Activated CD4-positive, CD25-positive, alpha-beta regulatory T cell treated with anti-CD3 and anti-CD28 coated beads, Interleukin-2, amount 50 U/mL, for 24 hours (primary cell): ENCODE measurements at places on chromosomes 16 and 17.

- no peak for ATAC-seq
Observed at GRCh38 chr17:512311-512710, 159.7 kb upstream of the RPH3AL start.

GRCh38 chr17:81389585-81389984, 5.7 kb upstream of the BAHCC1 start:
- no peak for ATAC-seq

DNA sequence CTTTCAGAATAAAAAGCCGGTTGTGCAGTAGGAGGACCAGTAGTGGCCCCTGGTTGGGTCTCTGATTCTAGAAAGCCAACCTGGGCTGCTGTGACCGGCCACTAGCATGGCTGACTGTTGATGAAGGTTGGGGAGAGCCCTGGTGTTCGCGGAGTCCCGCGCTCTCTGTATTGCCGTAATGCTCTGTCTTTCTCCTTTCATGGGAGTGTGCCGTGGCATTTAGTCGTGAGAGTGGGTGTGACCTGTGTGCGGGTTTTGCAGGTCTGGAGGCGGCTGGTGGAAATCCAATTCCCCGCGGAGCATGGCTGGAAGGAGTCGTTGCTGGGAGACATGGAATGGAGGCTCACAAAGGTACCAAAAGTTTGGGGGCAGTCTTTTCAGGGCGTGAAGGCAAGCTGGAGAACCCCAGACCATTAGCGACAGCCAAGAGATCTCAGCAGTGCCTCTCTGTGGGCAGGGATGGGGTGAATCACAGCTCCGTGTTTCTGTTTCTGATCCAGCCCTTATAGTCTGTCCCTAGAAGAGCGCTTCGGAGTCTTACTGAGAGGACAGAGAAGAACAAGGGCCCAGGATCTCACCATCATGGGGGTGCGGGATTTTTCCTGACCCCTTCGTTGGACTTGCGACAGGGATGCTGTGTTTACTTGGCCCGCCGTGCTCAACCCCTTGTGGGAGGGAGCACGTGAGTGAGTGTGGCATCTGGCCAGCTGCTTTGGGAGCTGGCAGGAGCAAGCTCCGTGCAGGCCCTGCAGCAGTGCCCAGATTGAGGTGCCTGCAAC, 56.5 kb downstream of the RNF213 start:
- ATAC-seq, result no peak

GRCh38 chr17:45361976-45362375, 45.2 kb upstream of the MAP3K14 start:
- ATAC-seq, result no peak

- no peak for ATAC-seq
Observed at GRCh38 chr17:66715745-66716156, 119.2 kb upstream of the CACNG5 start.

- ATAC-seq, result no peak
Observed at GRCh38 chr17:46950997-46951621, 27.9 kb downstream of the RPRML start.

DNA sequence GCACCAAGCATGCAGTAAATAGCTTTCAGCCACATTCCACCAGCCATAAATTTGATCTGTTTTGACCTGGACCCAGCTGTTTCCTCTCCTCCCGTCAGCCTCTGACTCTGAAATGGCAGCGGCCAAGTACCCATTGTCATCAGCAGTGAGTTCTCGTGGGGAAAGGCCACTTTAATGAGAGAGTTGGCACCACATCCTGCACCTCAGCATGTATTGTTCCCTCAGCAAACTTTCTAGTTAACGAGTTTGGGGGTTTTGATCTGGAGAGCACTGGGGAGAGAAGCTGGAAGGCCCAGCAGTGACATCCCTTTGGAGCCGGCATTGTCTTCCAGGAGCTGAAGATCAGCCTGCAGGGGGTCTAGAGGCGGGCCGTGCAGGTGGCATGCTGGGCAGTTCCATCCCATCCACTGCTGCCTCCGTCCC, 84.9 kb downstream of the RPA1 start:
- ATAC-seq, result no peak

DNA sequence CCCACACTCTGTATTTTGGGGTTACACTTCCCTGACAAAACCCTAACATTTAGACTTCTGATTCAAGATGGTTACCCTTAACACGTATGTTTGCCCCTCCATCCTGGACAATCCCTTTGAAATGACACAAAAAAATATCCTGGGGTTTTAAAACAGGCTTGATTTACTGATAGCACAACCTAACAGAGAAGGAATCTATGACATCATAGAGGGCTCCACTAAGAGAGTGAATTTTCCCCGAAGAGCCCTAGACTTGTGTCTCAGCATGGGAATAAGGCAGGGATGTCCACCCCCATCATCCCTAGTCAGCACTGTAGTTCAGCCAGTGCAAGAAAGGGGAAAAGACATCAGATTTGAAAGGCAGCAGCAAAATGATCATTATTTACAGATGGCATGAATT, 15.8 kb upstream of the SRCIN1 start:
- no peak for ATAC-seq

DNA sequence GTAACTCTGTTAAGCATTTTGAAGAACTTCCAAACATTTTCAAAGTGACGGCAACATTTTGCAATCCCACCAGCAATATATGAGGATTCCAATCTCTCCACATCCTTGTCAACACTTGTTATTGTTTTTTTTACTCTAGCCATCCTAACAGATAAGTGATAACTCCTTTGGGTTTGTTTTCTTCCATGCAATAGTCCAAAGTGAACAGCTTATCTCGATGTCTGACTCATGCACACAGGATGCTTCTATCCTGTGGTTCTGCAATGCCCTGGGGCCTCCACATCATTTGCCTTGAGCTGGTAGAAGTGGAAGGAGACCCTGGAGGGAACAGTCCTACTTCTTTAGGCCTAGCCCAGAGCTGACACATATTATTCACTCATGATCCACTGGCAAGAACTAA, 13.0 kb downstream of the TLE7 start:
- no peak for ATAC-seq

GRCh38 chr17:40864661-40865390, 2.2 kb downstream of the KRT12 start:
- no peak for ATAC-seq

DNA sequence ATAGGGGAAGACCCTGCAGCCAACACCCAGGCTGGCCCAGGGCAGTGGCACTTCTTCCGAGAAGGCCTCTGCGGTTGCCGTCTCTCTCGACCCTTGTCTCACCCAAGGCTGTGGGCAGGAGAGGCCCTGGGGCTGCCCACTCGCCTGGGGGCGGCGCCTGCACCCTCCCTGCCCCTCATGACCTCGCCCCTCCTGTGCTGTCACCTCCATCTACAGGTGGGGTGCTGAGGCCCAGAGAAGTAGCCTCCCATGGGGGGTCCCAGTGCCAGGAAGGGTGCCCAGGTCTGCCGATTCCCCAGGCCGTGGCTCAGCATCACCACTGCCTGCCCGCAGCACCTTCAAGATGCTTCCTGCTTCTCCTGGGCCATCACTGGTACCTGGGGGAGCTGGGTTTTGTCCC, 992 bp downstream of the NLRC3 start:
- ATAC-seq, result no peak

DNA sequence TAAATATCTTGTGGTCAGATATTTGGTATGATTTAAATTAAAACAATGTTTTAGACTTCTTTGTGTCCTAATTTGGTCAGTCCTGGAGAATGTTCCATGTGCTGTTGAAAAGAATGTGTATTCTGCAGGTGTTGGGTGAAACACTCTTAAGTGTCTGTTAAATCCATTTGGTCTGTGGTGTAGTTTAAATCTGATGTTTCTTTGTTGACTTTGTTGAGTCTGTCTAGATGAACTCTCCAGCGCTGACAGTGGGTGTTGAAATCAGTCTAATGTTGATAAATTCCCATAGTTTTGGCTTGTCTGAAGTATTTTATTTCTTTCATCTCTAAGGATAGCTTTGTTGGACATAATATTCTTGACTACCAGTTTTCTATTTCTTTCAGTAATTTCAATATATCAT, 18.8 kb downstream of the TANC2 start:
- no peak for ATAC-seq

DNA sequence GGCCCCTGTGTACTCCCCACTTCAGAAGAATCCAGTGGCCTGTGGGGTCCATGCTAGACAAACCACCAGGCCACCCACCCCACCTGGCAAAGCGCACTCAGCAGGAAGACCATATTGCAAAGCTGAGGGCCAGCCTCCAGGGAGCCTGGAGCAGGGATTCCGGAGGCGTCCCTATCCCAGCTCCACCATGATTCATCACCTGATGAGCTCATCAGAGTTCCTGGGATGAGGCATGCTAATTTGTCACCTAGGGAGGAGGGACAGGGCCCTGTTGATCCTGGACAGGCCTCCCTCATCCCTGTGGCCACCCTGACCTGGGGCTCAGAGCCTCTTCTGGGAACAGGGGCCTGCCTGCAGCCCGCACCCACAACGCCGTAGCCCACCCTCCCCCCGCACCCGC, 131.6 kb upstream of the PLCG2 start:
- ATAC-seq, result no peak

DNA sequence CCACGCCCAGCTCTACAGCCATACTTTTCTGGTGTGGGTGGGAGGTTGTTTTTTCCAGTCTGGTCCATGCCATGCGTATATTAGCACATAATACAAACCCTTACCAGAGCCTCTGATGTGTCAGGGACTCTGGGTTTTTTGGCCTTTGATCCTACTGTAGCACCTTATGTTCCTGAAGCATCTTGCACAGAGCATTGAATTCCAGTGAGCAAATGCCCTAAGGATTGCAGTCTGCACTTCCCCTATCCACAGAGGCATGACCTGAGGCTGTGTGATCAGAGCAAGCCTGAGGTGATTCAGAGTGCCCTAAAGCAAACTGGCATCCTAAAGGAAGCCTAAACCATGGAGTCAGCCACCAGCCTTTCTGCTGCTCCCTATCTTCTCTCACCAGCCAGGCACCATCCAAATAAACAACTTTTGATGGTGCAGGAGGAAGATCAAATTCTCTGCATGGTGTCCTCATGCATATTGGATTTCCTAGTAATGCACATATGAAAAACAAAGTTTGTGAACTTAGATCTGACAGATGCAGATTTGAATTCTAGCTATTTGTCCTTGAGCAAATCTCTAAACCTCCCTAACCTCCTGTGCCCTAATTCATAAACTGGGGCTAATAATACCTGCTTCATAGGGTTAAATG, 41.2 kb upstream of the HAS3 start:
- ATAC-seq, result no peak

DNA sequence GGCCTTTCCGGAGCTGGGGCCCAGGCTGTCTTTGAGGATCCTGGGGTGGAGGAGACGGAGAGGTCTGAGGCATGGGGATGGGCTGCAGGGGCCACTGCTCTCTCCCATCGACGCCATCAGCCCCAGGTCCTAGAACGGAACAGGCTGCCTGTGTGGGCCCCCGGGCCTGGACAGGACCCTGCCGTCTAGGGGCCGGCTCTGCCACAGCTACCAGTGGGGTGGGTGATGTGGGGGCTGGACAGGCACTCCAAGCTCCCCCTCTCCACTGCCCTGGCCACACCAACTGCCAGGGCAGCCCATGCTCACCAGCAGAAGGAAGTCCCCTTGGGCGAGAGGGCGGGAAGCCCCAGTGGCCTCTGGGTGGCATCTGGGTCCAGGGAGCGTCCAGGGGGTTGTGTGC, 37.8 kb downstream of the ENGASE start:
- no peak for ATAC-seq

- ATAC-seq, result no peak
Observed at GRCh38 chr16:11612665-11613025, 25.9 kb upstream of the LITAF start.

DNA sequence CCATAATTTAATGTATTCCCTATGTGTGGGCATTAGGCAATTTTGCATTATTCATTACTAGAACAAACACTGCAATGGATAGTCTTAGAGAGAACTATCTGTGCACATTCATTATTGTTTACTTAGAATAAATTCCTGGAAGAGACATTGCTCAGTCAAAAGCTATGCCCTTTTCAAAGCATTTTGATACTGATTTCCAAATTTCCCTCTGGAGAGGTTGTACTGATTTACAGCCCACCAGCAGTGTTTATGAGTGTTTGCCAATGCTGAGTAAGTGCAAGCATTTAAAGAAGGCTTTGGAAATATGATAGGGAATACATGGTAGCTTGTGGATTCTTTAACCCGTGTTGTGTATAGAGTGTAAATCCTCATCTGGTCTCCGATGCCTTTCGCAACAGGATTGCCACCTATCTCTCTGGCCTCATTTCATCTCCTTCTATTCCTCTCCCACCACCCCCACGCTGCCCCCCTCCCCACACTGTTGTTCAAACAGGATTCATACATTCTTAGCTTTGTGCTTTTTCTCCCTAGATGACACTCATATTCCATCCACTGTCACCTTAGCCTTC, 33.4 kb upstream of the MMD start:
- ATAC-seq, result no peak

- peak; percentile 74 for ATAC-seq
Observed at GRCh38 chr16:50152351-50152806, 727 bp upstream of the TENT4B start.
